ENCODE measurements at places on chromosomes 5 and 9.

GRCh38 chr5:74626386-74627222 is 13.9 kb downstream of the ENC1 start:
- no peak for DNase-seq

DNA sequence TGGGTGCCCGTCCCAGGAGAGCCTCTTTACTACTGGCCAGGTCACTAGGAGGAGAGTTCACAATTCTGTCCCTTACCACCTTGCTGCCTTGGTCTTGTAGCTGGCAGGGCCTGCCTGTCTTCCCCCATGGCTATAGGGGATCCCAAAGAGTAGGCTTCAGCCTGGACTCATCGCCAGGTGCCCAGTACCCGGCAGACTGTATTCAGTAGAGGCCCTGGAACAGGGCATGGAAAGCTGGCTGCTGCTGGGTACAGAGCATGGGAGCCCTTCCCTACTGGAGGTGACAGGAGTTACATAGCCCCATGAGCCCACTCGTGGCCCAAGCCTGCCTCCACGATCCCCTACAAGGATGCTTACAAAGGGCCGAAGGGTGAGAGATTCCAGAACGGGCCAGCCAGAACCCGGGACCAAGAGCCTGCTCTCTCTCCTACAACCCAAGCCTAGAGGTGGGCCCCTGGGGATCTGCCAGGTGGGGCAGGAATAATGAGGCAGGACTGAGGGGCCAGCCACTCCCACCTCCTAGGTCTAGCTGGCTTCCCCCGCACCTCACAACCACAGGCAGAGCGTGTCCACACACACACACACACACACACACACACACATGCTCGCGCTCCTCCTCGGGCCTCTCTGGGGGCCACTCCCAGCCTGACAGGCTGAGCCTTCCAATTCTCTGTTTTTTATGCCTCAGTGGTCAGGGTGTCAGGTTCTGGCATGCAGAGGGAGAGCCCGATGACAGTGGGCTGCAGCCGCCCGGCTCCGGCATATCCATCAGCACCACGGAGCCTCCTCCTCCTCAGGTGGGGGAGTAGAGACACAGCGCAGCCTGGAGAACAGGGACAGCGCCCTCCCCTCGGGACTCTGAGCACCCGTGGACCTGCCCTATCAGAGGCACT is 186.0 kb downstream of the PAX5 start:
- no peak for DNase-seq

- no peak for DNase-seq
Measured at GRCh38 chr9:96646081-96646991, 8.8 kb downstream of the PRXL2C start.

GRCh38 chr9:80066931-80067330 is 495.2 kb downstream of the TLE4 start:
- no peak for DNase-seq

GRCh38 chr9:130590305-130590704 is 10.9 kb downstream of the FUBP3 start:
- DNase-seq, result no peak

- no peak for DNase-seq
Measured at GRCh38 chr9:109830545-109830944, 50.5 kb downstream of the PALM2AKAP2 start.

DNA sequence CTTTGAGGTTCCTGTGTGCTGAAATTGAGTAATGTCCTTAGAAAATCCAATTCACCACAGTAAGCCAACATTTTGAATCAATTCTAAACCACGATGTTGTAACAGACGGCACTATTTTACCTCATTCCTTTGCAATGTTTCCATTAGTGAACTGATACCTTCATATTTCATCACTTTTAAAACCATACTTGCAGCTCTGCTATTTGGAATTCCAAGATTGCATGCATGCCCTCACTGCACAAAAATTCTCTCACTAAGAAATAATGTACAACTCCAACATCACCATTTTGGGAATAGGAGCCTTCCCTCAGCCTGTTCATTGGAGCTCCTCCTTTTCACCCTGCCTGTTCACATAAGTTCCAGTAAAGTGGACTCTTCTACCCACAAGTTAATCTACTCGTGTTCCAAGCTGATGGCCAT is 74.8 kb upstream of the TGFBR1 start:
- DNase-seq, result no peak

GRCh38 chr9:75067894-75068293 is 20.1 kb downstream of the NMRK1 start:
- DNase-seq, result no peak

GRCh38 chr5:137615171-137615775 is 116.1 kb upstream of the SPOCK1 start:
- DNase-seq, result no peak

DNA sequence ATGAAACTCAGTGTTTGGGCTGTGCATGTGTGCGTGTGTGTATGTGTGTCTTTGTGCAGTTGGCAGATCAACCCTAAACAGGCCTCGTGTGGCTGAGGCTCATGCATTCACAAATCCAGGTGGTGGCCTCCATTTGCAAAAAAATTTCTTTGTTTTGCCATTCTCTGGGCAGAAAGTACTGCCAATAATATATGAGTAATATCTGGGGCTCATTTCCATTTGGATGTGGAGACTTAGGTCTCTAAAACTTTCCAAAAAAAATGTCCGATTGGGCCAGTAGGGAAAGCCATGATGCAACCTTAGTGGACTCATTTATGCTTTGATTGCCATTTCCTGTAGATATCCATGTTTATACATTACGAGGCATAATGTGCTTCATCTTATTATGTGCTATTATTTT is 77.9 kb upstream of the RPS23 start:
- DNase-seq, result no peak

DNA sequence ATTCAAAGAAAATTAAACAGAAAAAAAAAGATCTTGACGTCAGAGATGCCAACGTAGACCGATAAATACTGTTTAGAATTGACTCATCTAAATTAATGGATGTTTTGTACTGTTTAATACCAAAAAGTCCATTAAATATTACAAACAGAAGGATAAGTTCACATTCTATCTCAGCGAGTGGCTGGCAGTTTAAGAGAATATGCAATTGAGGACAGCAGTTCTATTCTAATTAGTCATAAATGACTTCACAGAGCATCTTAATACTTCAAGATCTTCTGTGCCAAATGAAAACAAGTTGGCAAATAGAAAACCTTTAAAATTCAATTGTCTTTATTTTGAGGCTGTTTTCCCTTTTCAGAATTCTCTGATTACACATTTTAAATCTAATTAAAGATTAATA is 326.6 kb upstream of the NREP start:
- DNase-seq, result no peak

- DNase-seq, result no peak
Measured at GRCh38 chr5:91383956-91384300, 811 bp upstream of the ARRDC3 start.

GRCh38 chr5:171624396-171624795 is 161.2 kb upstream of the SMIM23 start:
- no peak for DNase-seq

DNA sequence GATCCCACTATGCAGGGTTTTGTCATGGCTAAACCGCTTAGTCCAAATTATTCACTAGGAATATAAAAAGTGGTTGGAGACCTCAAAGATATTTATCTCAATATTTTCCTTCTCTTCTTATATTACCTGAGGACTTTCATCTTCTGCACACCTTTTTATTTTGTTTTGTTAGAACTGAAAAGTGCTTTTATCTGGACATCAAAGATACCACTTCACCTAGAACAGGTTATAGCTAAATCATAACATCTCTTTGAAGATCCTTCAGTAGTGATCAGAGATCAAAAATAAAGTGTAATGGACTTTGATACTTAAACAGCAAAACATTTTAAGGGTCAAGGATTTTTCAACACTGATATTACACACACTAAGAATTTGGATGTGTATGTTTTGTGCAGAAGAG is 160.2 kb downstream of the MCTP1 start:
- no peak for DNase-seq

- DNase-seq, result no peak
Measured at GRCh38 chr5:159787837-159788236, 128.4 kb upstream of the ADRA1B start.

DNA sequence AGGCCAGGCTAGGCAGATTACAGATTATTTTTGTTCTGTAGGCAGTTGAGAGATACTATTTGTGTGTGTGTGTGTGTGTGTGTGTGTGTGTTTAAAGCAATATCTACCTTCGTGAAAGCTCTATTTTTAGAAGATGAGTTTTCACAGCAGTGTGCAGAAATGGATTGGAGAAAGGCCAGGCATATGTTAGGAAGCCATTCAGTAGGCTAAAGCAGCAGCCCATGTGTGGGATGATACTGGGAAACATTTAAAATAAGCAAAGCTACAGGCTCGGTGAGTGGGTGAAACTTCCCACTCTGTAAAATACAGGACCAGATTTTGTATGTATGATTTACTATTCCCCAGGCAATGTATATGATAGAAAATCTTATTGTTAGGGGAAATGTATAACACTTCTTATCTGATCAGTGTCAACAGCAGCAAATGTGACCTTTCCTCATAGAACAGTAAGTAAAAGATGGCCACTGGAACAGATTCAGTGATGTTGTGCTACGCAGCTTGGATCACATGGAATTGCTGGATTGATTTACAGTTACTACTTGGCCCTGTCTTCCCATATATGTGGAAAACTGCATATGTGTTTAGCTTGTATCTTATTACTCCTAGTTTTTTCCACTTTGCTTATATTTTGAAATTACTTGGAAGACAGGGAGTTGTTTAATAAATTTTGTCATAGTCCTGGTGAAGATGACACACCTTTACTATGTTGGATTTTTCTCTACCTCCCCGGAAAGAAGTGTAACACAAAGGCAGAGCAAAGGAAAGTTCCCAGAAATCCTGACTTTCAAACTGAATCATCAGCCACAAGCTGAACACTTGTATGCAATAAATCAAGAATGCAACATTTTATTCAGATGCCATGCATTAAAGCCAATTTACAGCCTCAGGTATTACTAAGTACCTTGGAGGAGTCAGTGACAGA is 1077.7 kb upstream of the SEMA6A start:
- DNase-seq, result no peak

- DNase-seq, result no peak
Measured at GRCh38 chr9:22682536-22682935, 235.9 kb downstream of the DMRTA1 start.

- no peak for DNase-seq
Measured at GRCh38 chr9:128404560-128404959, 16.1 kb upstream of the CERCAM start.

DNA sequence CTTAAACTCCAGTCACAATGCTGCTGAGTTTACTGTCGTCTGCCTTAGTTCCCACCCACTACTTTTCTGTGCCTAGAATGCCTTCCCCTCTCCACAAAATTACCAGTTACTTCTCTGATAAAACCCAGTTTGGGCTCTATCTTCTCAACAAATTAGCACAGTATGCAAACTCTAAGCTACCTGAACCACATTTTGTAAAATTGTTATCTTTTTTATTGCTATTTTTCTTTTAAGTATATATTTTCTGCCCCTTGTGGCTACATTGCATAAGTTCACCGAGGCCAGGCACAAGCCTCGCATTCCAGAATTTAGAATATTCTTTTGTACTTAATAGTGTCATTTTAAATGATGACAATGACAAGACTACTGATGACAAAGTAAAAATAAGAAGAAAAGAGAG is 60.0 kb downstream of the POU5F2 start:
- no peak for DNase-seq

GRCh38 chr9:129023036-129023907 is 4.9 kb downstream of the SH3GLB2 start:
- DNase-seq, result no peak

DNA sequence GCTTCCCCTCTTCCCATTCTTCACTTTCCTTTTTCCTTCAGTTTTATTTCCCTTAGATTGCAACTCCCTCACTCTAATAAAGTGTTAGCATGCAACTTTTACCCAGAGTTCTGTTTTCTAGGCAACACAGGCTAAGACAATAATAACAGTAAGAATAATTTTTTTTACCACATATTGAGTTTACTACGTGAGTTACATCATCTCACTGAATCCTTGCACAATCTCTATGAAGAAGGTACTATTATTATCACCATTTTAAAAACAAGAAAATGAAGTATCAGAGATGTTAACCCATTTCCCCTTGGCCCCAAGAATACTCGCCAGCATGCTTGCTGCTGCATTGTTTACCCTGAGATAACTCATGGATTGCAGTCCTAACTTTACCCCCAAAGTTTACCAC is 53.7 kb upstream of the SMIM32 start:
- no peak for DNase-seq
